ENCODE measurements at places on chromosomes 3 and 15.

GRCh38 chr3:74357881-74358280 is 256.6 kb downstream of the CNTN3 start:
- DNase-seq = no peak

GRCh38 chr3:14093831-14094230 is 30.8 kb downstream of the CHCHD4 start:
- no peak for DNase-seq

DNA sequence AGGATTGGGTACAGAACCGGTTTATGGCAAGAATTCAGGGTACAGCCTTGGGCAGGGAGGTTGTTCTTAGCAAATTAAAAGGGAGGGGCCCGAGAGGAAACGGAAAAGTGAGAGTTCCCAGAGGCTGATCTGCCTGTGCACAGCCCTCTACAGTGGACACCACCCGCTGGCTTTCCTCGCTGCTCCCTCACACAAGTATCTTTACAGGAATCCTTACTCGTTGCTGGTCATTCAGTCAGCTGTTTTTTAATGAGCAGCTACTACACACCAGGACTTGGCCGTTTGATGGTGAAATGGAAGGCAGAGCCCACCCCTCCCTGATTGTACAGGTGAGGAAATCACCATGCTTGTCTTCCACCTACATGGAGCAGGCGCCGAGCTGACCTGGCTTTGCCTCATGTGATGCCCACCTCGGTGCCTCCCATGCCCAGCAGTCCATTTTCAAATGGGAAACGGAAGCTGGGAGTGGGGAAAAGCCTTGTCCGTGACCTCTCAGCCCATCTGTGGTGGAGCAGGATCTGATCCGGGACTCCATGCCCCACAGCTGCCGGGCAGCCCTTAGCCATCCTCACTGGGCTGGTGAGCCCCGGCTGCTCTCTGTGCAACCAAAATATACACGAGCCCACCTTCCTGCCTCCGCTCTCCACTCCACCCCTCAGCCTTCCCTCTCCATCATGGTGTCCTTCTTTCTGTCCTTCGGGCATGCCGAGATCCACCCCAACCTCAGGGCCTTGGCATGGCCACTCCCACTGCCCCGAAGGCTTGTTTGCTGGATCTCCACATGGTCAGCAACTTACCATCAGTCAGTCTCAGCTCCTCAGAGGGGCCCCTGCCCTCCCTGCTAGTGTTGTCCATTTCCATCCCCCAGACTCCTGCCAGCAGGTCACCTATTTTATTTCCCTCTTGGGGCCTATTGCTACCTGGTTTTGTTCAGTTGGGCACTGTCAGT is 33.3 kb upstream of the FGD5 start:
- no peak for DNase-seq

DNA sequence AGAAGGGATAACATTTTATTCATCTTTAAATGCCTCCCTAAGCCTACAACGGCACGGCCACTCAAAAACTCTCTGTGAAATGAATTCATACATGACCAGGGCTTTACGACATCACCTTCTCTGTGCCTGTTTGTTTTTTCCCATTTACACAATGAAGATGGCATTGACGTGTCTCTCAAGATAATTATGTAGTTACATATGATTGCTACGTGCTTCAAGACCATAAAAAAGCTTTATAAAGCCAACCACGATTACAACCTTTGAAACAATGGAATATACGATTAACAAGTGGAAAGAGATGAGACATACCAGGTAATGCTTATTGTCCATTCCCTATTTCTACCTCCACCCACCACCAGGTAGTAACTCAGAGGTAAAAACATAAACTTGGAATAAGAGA is 168.4 kb downstream of the P3H2 start:
- no peak for DNase-seq

DNA sequence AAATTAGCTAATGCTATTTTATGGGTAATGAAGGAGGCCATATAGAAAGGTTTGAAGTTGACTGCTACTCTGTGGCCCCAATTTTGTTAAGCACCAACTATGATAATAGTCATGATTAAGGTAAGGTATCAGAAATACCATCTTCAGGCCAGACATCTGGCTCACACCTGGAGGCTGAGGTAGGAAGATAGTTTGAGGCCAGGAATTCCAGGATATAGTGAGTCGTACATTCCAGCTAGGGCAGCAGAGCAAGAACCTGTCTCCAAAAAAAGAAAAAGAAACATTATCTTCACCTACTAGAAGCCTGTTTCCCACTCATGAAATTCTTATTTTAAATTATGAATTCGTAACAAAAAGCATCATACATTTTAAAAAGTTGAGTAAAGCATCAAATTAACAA is 64.4 kb downstream of the LRRC28 start:
- no peak for DNase-seq

- DNase-seq = no peak
Measured at GRCh38 chr3:55477306-55478303, 9.5 kb downstream of the WNT5A start.

- DNase-seq = no peak
Measured at GRCh38 chr15:47500842-47501241, 216.5 kb upstream of the SEMA6D start.

DNA sequence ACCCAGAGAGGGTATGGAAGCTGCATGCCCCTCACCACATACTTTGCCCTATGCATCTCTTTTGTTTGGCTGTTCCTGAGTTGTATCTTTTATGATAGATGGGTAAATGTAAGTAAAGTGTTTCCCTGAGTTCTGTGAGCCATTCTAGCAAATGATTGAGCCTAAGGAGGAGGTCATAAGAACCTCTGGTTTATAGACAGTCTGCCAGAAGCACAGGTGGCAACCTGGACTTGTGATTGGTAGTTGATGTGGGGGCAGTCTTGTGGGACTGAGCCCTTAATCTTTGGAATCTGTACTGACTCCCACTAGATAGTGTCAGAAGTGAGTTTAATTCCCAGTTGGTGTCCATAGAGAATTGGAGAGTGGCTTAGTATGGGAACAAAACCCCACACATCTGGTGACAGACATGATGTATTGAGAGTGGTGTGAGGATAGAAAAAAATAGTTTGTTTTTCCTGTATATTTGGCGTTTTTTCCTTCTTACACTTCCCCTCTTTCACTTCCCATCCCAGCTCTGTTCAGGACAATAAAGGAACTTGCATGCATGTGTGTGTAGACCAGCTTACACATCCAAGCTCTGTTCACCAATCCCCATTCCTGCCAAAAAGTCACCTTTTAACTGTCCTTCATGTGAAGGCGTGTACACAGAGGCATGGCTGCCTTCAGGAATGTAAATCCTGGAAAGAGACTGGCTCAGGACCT is 38.1 kb upstream of the SPPL2A start:
- DNase-seq = no peak

DNA sequence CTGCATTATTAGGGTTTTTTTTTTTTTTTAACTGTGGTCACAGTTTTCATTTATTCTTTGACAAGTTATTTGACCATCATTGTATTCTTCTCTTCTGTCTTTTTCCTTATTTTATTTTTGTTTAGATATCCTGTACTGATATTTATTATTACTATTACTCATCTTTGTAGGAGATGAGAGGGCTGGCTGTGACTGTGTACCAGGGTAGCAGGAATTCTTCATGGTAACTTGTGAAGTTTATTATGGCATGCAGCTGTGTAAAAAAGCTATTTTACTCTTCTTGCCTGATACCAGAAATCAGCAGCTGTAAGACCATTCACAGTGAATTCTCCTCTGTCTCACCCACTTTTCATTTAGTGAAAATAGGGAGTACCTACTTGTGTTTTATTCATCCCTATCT is 44.5 kb downstream of the ATP6V1A start:
- no peak for DNase-seq

GRCh38 chr15:65867244-65867643 is 2.0 kb upstream of the RAB11A start:
- DNase-seq = no peak

GRCh38 chr3:195159117-195159813 is 111.7 kb downstream of the XXYLT1 start:
- DNase-seq = no peak

GRCh38 chr3:183572935-183573334 is 17.4 kb upstream of the KLHL6 start:
- no peak for DNase-seq

DNA sequence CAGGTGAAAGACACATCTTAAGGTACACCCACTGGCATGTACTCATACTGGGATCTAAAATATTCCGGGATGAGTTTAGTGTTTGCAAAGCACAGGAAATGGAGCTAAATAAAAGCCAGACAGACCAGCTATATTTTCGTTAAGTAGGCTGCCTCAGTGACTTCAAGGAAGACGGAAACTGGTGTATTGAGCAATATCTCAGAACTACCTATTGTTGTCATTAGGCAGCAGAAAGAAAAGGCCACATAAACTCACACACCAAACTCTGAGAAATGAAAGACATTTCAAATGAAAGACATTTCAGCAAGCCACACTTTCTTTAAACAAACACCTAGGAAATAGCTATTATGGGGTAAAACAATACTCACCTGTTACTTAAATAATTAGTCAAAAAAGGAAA is 761.7 kb upstream of the SEMA6D start:
- DNase-seq = no peak

DNA sequence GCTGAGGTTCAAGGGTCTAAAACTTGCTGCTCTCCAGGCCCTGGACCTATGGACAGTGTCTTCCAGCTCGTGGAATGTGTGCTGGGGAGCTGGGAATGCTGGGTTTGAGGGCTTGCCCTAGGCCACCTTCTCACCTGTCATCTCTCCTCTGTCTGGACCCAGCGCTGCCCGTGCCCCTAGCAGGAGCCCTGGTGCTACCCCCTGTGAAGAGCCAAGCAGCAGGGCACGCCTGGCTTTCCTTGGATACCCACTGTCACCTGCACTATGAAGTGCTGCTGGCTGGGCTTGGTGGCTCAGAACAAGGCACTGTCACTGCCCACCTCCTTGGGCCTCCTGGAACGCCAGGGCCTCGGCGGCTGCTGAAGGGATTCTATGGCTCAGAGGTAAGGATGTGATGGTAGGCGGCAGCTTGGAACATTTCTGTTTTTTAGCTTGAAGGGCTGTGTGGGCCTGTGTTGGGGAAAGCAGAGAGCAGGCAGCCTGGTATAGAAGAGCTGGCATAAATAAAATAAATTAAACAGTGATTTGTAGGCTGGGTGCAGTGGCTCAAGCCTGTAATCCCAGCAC is 5.1 kb downstream of the CHRD start:
- DNase-seq = no peak

GRCh38 chr3:46100812-46101211 is 73.5 kb upstream of the XCR1 start:
- DNase-seq = no peak

- no peak for DNase-seq
Measured at GRCh38 chr15:85704720-85705429, 89.8 kb downstream of the KLHL25 start.

GRCh38 chr3:129245141-129245540 is 4.3 kb upstream of the COPG1 start:
- no peak for DNase-seq

- DNase-seq = no peak
Measured at GRCh38 chr15:48978638-48979037, 14.9 kb upstream of the SHC4 start.

DNA sequence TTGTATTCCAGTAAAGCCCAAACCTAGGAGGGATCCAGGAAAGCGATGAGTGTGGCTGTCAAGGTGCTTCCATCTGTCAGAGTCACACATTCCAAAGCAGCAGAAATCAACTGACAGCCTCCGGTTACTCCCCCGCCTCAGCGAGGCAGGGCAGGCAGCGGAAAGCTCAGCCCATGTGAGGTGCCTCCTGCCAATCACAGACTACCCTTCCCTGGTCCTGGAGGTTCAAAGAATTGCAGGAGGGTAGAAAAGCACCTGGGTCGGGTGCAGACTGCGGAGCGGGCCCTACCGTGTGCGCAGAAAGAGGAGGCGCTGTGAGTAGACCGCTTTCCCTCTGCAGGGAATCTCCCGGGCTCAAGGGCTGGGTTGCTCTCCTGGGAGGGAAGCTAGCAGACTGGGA is at the start of gene UPK1B:
UPK1B (plus strand) TSS at position 274 of the 400 bp plus-strand sequence. CDS start 13,144 bp downstream, outside the sequence.
- no peak for DNase-seq

DNA sequence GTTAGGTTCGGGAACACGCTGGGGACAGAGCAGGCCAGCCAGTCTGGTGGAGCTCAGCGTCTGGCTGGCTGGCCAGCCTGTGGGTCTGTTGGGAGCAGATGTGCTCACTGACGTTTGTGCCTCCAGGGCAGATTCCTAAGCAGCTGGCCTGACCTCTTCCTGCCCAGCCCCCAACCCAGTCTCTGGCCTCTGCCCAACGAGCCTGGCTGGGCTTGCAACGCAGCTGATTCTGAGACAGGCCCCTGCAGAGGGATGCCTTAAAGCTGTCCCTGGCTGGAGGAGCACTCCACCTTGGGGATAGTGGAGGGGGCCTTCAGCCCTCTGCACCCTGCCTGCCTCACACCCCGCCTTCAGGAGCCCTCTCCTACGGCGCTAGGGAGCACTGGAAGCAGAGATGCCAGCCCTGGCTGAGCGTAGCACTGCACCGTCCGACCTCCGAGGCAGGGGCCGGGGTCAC is 46.0 kb downstream of the KLF13 start:
- DNase-seq = no peak

DNA sequence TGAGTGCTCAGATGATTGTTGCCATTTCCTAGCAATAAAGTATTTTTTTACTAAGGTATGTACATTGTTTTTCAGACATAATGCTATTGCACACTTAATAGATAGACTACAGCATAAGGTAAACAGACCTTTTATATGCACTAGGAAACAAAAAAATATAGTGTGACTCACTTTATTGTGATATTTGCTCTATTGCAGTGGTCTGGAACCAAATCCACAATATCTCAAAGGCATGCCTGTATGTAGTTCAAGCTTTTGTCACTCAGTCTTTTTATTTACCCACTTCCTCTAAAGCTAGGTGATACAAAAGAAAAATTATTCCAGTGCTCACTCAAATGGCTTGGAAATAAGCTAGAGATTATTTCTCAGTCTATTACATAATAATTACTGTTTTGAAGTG is 209.9 kb upstream of the VEPH1 start:
- no peak for DNase-seq

DNA sequence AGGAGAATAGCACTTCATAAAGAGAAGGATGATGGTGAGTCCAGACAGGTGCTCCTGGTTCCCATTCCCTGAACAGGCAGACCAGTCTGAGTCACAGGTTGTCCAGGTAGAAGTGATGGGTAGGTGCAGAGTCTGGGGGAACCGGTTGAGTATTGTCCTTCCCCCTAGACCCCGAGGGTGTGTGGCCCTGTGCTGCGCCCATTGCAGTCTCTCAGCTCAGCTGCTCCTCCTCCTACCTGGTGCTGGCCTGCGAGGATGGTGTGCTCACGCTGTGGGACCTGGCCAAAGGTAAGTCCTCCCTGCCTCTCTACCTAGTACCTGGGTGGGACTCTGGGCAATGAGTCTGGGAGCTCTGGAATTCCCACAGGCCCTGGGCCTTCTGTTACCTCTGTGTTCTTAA is 19.8 kb downstream of the MESP1 start:
- DNase-seq = no peak

GRCh38 chr3:134093956-134094355 is 64.2 kb upstream of the SLCO2A1 start:
- DNase-seq = no peak

GRCh38 chr3:197926418-197926817 is 23.6 kb upstream of the RPL35A start:
- no peak for DNase-seq

DNA sequence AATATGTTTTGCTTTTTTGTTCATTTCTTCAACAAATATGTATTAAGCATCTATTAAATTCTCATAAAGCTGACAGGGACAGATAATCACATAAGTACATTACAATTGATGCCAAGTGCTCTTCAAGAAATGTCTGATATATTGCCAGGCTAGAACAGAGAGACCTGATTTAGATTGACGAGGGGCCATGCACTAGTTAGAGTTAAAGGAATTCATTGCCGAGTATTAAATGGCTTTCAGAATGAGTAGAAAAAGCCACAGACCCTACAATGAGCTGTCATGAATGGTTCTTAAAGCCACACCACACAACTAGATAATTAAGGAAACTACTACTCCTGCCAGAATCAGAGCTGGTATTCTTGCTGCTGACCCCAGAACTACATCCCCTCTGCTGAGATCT is 250.2 kb upstream of the MME start:
- DNase-seq = no peak

Measured in stimulated activated CD8-positive, alpha-beta memory T cell treated with anti-CD3 and anti-CD28 coated beads, Interleukin-2, amount 100 ng/mL, for 1 hour (primary cell).